ENCODE measurements at places on chromosomes 13 and 19.
A peak's percentile ranks its signal among the peaks of the same experiment; 100 is the strongest.

- DNase-seq = no peak
These were observed 14.3 kb upstream of the TM9SF2 start for GRCh38 chr13:99486996-99487395.

GRCh38 chr13:43005460-43006236 is 13.6 kb upstream of the EPSTI1 start:
- no peak for DNase-seq

GRCh38 chr19:37941782-37942515 is 34.9 kb downstream of the SIPA1L3 start:
- no peak for DNase-seq

- DNase-seq = no peak
These were observed 118.3 kb downstream of the COL4A2 start for GRCh38 chr13:110425444-110425780.

DNA sequence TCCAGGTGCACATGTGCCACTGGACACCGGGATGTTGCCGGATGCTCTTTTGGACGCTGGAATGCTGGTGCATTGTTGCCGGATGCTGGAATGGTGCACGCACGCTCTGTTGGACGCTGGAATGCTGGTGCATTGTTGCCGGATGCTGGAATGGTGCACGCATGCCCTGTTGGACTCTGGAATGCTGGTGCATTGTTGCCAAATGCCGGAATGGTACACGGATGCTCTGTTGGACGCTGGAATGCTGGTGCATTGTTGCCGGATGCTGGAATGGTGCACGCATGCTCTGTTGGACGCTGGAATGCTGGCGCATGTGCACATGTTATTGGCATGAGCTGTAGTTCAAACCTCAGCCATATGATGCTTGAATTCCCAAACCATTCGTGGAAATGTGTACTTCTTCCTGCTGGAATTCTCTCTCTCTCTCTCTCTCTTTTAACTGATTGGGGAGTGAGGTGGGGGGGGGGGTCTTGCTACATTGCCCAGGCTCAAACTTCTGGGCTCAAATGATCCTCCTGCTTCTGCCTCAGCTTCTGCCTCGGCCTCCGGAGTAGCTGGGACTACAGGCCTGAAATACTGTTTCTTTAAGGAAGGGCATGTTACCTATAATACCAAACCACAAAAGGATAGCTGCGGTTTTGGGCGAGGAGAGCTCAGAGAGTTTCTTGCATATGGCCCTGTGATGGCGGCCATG is 1.2 kb upstream of the MCF2L start:
- no peak for DNase-seq

DNA sequence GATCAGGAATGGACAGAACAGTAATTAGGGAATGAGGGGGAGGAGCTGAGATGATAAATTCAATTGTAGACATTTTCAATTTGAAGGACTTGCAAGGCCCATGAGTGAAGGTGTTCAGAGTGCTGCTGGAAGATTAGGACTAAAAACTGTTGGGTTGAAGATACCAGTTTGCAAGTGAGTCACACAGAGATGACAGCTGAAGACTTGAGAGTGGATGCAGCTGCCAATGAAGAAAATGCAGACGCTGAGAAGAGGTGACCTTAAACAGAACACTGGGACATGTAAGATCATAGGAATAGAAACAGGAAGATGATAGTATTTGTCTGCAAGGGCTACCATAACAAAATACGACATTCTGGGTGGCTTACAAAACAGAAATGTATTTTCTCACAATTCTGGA is 1716.5 kb upstream of the SLC10A2 start:
- DNase-seq = no peak

DNA sequence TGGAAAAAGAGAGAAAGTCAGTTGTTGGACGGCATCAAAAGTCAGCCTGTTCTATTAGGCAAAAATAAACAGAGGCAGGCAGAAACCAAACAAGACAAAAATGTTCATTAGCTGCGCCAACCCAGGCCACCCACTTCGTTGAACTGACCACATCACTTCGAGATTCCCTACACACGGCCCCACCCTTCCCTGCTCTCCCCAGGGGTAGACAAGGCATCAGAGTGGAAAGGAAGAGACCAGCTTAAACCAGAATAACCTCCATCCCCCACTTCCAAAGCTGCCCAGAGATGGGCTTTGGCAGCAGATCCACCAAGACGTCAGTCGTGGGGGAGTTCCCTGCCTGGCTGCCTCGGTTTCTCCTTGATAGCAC is 204.6 kb upstream of the TSHZ3 start:
- no peak for DNase-seq

DNA sequence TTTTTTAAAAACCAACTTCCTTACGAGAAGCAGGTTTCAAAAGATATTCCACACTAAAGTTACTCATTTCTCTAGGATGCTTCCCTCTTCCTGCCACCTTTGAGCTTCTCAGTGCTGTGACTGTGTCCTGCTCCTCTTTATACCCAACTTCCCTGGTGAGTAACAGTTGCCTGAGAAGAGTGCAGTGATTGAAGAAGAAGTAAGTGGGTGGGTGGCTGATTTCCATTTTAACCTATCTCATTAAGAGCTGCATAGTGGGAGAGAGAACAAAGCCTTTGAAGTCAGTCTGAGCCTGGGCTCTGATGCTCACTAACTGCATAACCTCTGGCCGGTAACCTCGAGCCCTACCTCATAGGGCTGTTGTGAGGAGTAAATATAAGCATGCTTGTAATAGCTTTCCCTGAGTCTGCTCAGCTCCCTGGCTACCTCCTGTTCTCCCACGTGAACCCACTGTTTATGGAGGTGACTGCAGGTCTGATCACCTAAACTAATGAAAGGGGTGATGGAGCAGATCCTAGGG is 977.3 kb downstream of the UQCRFS1 start:
- no peak for DNase-seq

GRCh38 chr13:39822437-39822836 is 167.0 kb downstream of the COG6 start:
- no peak for DNase-seq

DNA sequence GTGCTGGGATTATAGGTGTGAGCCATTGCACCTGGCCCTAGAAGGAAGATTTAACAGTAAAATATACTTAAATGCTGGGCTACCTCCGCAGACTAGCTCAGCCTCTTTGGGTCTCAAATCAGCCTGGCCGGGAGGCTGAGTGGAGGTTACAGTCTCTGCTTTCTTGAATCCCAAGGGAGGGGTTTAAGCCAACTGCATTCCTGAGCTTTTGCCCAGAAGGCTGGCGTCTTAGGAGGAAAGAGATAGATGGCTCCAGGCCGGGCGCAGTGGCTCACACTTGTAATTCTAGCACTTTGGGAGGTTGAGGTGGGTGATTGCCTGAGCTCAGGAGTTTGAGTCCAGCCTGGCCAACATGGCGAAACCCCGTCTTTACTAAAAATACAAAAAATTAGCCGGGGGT is 623 bp upstream of the C5AR1 start:
- DNase-seq = no peak

GRCh38 chr13:73665261-73665660 is 468.9 kb downstream of the KLF12 start:
- DNase-seq = no peak

DNA sequence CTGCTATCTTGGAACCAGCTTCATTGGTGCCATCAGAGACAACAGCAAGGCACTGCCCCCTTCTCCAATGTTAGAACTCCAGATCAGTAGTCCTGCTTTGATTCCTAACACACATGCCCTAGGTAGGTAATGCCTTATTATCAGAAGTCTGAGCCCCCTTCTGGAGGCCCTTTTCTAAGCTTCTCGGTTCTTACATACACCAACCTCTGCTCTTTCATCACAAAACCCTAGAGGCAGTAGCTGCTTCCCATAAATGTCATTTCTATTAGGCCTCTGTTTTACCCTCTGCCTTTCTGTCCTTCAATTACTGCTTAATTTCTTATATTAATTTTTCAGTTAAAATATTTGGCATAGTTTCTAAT is 65.3 kb upstream of the KLHL1 start:
- DNase-seq = no peak

DNA sequence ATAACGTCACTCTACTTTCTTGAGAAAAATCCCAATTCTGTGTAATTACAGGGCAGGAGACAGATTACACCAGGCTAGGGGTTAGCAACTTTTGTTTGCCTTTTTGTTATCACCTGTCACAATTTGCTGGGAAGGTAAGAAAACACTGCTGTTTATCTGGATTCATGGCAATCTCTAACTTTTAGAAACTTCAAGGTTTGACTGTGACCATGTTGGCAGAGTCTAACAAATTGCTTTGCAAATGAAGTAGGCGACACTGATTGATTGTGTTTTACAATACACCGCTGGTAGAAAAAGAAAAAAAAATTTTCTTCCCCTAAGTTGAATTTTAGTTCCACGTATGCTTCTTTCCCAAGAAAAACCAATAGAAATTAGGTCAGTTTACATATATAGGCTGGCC is 10.4 kb upstream of the PDX1 start:
- DNase-seq = no peak

- no peak for DNase-seq
These were observed 24.1 kb downstream of the C3 start for GRCh38 chr19:6696239-6696820.

- no peak for DNase-seq
These were observed 21.3 kb downstream of the ARHGEF1 start for GRCh38 chr19:41904118-41904870.

DNA sequence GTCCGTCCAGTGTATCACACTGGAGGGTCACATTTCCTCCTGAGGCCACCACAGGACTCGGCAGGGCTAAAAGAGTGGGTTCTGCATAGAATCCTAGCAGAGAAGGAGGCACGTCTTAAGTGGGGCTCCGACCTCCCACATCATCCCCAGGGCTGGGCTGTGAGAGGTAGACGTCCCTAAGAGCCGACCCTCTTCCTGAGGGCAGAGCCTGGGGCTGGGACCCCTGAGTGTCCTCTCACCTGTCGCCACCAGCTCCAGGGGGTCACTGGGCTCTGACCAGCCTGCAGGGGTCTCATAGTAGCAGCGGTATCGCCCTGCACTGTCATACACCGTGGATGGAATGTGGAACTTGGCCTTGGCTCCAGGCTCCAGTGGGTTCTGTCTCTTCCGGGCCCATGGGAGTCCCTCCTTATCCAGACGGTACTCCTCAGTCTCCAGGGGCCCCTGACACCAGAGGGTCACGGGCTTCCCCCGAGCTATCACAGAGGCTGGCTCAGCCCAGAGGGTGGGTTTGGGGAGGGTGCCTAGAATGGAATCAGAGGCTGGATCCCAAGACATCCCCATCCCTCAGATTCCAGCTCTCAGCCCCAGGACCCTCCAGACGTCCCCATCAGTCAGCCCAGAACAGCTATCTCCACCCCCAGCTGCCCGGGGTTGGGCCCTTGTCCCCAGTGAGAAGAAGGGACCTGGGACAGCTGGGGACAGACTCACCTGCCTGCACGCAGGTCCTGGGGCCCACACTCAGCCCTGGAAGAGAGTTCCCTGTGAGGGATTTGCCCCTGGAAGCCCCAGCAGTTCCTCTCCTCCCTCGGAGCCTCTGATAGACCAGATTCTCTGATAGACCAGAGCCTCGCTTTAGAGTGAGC is 590 bp downstream of the LILRB5 start:
- DNase-seq = no peak

DNA sequence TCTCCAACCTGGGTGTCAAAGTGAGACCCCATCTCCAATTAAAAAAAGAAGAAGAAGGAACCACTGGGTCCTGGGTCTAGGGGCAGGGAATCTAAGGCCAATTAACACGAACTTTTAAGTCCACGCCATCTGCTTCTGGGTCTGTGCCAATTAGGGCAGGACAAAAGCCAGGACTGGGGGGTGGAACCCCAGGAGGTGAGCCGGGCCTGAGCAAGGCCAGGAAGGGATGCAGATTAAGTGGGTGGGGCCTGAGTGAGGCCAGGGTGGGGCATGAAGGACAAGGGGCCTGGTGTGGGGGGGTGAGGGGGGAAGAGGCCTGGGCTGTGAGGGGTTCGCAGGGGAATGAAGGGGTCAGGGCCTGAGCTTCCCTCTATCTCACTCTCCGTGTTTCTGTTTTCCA is 26.3 kb upstream of the ZNF83 start:
- no peak for DNase-seq

- DNase-seq = no peak
These were observed 114.8 kb downstream of the SUCLA2 start for GRCh38 chr13:47886314-47886713.

- peak; percentile 37 for DNase-seq
These were observed 9.5 kb upstream of the MBNL2 start for GRCh38 chr13:97212601-97213040.

DNA sequence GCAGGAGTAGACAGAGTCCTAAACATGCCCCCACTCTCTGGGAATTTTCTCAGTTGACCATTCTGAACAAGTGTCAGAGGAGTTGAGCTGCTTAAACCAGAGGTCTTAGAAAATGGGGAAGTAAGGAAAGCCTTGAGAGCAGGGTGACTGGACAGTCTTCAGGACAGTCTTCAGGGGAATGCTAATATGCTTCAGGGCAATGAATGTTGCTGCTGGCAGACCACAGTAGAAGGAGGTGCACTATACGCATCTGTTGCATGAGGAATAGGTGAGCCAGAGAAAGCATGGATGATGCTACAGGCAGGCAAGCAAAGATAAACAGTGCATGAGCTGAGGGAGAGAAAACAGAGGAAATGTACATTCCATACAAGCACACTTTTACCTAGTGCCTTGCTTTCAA is 196.6 kb upstream of the GPR12 start:
- no peak for DNase-seq

- no peak for DNase-seq
These were observed 15.7 kb downstream of the TMEM143 start for GRCh38 chr19:48348045-48348444.

DNA sequence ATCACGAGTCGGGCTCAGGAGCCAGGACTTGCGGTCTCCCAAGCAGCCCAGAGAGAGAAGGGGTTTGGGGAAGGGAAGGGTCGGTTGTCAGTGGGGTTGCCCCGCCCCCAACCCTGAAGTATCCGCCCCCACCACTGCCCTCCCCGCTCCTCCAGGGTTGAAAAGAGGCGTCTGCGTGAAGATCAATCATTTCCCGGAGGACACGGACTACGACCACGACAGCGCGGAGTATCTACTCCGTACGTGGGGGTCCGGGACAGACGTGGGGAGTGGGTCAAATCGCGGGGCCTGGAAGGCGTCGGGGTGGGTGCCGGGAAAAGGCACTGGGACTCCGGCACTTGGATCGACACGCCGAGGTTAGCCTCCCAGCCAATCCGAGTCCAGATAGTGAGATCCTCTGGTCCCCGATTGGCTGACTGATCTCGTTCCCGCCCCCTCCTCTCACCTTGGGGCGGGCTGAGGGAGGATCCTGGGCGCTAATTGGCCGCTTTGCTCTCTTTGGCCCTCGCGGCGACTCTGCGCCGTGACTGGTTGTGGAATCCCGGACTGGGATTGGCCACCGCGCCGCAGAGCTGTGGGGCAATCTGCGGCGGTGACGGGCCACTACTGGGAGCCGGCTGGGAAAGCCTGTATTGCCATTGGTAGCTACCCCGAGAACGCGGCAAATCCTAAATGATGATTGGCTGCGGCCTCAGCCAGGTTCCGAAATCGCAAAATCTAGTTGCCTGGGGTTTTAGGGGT is 13.3 kb upstream of the CACNG6 start:
- peak; percentile 92 for DNase-seq

GRCh38 chr19:51772977-51773376 is 12.0 kb downstream of the FPR2 start:
- no peak for DNase-seq

- no peak for DNase-seq
These were observed 157.5 kb downstream of the PCDH20 start for GRCh38 chr13:61258185-61258584.
